ENCODE measurements at places on chromosomes 6 and 20.

- no peak for DNase-seq
Measured at GRCh38 chr6:147530132-147531060, 21.9 kb downstream of the SAMD5 start.

DNA sequence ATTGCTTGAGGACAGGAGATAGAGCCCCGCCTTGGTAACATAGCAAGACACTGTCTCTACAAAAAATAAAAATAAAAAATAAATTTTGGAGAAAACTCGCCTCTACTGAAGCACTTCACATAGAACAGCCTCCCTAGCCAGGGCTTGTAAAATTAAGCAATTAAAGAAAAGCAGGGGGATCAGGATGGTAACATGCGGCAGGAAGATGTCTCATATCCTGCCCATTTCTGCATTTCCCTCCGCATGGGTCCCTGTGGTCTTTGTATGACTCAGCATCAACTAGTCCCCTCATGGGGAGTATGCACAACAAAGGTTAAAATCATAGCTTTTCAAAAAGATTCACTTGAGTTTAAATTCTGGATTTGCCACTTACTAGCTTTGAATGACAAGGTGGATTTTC is 379.0 kb downstream of the EPHA7 start:
- no peak for DNase-seq

DNA sequence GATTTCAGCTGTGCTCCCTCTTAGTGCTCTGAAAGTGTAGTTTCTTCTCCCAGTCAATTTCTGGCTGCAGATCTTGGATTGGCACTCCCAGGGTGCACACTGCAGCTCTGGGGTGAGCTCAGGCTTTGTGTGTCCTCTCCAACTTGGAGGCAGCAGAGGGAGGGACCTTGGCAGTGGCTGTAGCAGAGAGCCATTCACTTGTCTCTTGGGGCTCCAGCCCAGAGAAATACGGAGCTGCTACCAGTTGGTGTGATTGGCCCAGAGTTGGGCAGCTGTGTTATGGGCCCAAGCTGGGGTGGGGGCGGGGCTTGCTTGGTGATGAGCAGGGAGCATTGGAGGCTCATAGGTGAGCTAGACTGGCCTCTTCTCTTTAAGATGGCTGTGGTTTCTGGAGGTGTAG is 65.9 kb downstream of the KLHL32 start:
- no peak for DNase-seq

DNA sequence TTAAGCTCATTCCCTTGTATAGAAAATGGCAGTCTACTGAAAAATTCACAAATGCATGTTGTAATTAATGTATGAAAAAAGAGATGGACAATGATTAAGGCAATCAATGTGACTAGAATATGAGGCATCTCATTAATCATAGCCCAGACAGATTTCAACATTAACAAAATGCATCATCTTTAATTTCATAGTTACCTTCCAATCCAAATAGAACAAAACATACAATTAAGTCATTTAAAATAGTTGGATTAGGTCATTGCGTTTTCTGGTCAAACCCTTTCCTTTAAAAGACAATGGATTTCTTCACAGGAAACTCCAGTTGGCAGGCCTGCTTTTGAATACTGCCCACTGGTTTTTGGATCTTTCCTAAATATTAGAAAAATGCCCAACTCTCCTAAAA is 203.9 kb downstream of the HAO1 start:
- no peak for DNase-seq

GRCh38 chr6:28634761-28635546 is 109.3 kb downstream of the GPX5 start:
- no peak for DNase-seq
